ENCODE measurements at places on chromosomes 7 and 10. TPM values are rescaled to one million over a fixed set of nuclear protein-coding genes. Genes with fewer than 3 reads are reported as not detected.

DNA sequence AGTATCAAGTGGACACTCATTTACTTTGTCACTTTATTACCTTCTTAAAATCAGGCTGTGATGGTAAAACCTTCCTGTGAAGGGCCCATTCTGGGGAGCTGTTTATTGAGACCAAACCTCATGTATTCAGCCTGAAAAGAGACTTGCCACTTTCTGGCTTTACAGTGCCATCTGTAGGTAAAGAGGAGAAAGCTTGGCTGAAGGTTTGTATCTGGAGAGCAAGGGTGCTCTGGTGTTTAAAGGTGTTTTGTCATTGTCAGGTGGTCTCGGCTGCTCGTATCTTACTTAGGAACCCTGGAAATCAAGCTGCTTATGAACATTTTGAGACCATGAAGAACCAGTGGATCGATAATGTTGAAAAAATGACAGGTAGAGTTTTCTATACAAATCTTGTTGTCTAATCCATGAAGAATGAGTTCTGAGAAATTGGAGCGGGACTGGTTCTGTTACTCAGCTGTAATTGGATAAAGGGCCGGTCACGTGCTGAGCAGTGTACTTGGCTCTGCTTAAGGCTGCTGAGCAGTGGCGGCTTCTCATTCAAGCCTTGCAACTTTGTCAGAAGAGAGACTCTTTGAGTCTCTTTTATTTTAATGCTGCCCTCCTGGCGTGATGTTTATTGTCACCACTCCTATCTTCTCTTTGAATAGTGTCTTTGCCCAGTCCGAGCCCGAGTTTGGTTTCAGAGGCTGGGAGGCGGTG, 46.9 kb downstream of the AP3M1 start:
- peaks cover 100% of the 10 kb centered on the region for H3K36me3 ChIP-seq
- no peak overlapping the region for H3K4me3 ChIP-seq
- H3K27ac ChIP-seq, result no peak overlapping the region

GRCh38 chr7:108166687-108167086, 36.5 kb upstream of the LAMB4 start:
- H3K4me1 ChIP-seq, result no peaks in the 10 kb centered on the region
- H3K27me3 ChIP-seq, result no peaks in the 10 kb centered on the region
- no peak for DNase-seq
- H3K4me3 ChIP-seq, result no peak overlapping the region
- H3K27ac ChIP-seq, result no peak overlapping the region

DNA sequence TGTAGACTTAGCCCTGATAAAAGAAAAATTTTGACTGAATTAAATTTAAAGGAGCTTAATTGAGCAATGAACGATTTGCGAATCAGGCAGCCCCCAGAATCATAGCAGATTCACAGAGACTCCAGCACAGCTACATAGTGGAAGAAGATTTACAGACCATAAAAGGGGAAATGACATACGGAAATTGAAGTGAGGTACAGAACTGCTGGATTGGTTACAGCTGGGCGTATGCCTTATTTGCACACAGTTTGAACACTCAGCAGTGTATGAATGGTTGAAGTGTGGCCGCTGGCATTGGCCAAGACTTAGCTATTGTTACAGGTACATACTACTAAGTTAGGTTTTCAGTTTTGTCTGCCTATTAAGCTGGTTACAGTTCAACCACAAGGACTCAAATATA, 433.5 kb upstream of the CELF2 start:
- no peaks in the 10 kb centered on the region for H3K36me3 ChIP-seq
- H3K27ac ChIP-seq, result no peak overlapping the region
- no peaks in the 10 kb centered on the region for H3K27me3 ChIP-seq

- no peak overlapping the region for H3K27ac ChIP-seq
- peaks cover 28% of the 10 kb centered on the region for H3K27me3 ChIP-seq
- no peaks in the 10 kb centered on the region for H3K4me1 ChIP-seq
- no peak overlapping the region for H3K4me3 ChIP-seq
- no peak for DNase-seq
- H3K36me3 ChIP-seq, result no peaks in the 10 kb centered on the region
These were observed 117.4 kb upstream of the PFKP start for GRCh38 chr10:2949948-2950354.

PIP gene
- not detected for total RNA-seq

DNA sequence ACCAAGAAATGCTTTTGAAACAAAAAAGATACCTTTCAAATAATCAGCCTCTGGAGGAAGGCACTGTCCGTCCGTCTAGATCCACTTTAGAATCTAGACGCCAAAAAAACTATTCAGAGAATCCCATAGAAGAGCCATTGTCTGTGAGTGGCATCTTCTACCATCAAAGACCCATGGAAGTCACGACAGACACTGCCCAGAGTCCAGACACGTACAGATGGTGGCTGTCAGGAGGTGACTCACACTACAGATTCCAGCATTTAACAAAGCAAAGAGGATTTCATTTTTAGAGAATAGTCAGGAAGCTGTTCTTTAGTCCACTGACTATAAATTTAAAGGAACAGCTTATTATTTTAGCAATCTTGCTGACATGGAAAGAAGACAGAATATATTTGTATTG, 11.7 kb downstream of the C1QL3 start:
- peaks cover 2% of the 10 kb centered on the region for H3K36me3 ChIP-seq
- no peaks in the 10 kb centered on the region for H3K27me3 ChIP-seq
- H3K4me1 ChIP-seq, result no peaks in the 10 kb centered on the region
- H3K4me3 ChIP-seq, result no peak overlapping the region
- DNase-seq, result no peak

DNA sequence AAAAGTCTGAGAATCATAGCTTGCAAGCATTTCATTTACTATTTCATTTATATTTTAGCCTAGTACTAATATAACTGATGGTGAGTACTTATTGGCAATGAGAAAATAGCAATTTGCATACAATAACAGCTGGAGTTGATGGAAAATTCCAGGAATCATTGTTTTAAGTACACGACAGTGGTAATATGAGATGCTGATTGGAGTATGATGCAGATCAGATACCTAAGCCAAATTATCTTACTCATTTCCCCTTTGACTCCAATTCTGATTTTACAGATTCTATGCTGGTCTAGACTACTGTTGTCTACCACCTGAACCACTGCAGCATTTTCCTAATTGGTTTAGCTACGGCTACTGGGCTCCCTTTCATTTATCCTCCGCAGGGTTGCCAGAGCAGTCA, 36.7 kb downstream of the GNG11 start:
- H3K27me3 ChIP-seq, result no peaks in the 10 kb centered on the region
- H3K4me3 ChIP-seq, result no peak overlapping the region
- H3K27ac ChIP-seq, result no peak overlapping the region
- no peak for DNase-seq
- H3K36me3 ChIP-seq, result no peaks in the 10 kb centered on the region
- H3K4me1 ChIP-seq, result no peaks in the 10 kb centered on the region

GRCh38 chr7:157020514-157021070, 10.1 kb upstream of the MNX1 start:
- DNase-seq, result no peak
- peaks cover 75% of the 10 kb centered on the region for H3K27me3 ChIP-seq
- H3K36me3 ChIP-seq, result no peaks in the 10 kb centered on the region
- peaks cover 49% of the 10 kb centered on the region for H3K4me1 ChIP-seq
- no peak overlapping the region for H3K27ac ChIP-seq

GPR15LG gene
- total RNA-seq, result not detected

- peak overlapping the region; percentile 70 for H3K27ac ChIP-seq
- peak overlapping the region; percentile 12 for H3K4me3 ChIP-seq
- peaks cover 26% of the 10 kb centered on the region for H3K36me3 ChIP-seq
- no peaks in the 10 kb centered on the region for H3K27me3 ChIP-seq
- no peak for DNase-seq
These were observed 152.9 kb downstream of the ARID5B start for GRCh38 chr10:62054408-62054807.

PTPRN2 gene
- total RNA-seq, result 2.1 TPM

SAMD9L gene
- total RNA-seq, result 6.6 TPM

DNA sequence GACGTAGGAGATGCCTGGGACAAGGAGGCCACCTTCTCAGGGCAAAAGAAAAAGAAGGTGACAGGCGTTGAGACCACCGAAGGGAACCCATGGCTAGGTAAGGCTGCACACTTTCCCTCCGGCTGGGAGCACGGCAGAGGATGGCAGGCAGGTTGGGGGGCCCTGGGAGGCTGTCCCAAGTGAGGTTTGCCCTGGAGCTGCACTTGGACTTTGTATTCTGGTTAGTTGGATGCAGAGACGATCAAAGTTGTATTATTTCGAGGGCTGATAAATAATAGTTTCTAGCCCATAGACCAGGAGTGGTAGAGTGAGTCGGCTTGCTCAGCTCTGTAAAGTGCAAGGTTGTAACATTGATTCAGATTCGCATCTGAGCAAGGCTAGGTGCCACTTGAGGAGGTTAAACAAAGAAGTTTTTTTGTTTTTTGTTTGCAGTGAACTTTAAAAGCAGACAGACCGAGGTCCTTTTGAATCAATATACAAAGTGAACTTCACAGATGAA, 608 bp downstream of the ENTPD7 start:
- H3K4me3 ChIP-seq, result peak overlapping the region; percentile 75
- H3K27me3 ChIP-seq, result no peaks in the 10 kb centered on the region
- H3K4me1 ChIP-seq, result peaks cover 20% of the 10 kb centered on the region
- H3K36me3 ChIP-seq, result peaks cover 9% of the 10 kb centered on the region
- DNase-seq, result no peak

GLRX3 gene
- 52.6 TPM for total RNA-seq

GRCh38 chr10:17464545-17464944, 10.2 kb upstream of the ST8SIA6 start:
- H3K27ac ChIP-seq, result no peak overlapping the region
- no peaks in the 10 kb centered on the region for H3K27me3 ChIP-seq
- no peak overlapping the region for H3K4me3 ChIP-seq
- no peak for DNase-seq

- H3K36me3 ChIP-seq, result no peaks in the 10 kb centered on the region
- H3K27ac ChIP-seq, result no peak overlapping the region
- H3K4me3 ChIP-seq, result no peak overlapping the region
- no peak for DNase-seq
- H3K27me3 ChIP-seq, result no peaks in the 10 kb centered on the region
These were observed 9.4 kb upstream of the ADO start for GRCh38 chr10:62795100-62795499.

GRCh38 chr10:34392641-34393170, 422.4 kb downstream of the PARD3 start:
- H3K27ac ChIP-seq, result no peak overlapping the region
- H3K36me3 ChIP-seq, result no peaks in the 10 kb centered on the region
- H3K4me1 ChIP-seq, result peaks cover 8% of the 10 kb centered on the region
- H3K27me3 ChIP-seq, result no peaks in the 10 kb centered on the region

GRCh38 chr10:125260260-125260659, 99.9 kb upstream of the CTBP2 start:
- DNase-seq, result peak; percentile 31
- H3K36me3 ChIP-seq, result no peaks in the 10 kb centered on the region
- H3K27ac ChIP-seq, result no peak overlapping the region
- no peak overlapping the region for H3K4me3 ChIP-seq
- no peaks in the 10 kb centered on the region for H3K27me3 ChIP-seq

SLC39A12 gene
- total RNA-seq, result not detected

DNA sequence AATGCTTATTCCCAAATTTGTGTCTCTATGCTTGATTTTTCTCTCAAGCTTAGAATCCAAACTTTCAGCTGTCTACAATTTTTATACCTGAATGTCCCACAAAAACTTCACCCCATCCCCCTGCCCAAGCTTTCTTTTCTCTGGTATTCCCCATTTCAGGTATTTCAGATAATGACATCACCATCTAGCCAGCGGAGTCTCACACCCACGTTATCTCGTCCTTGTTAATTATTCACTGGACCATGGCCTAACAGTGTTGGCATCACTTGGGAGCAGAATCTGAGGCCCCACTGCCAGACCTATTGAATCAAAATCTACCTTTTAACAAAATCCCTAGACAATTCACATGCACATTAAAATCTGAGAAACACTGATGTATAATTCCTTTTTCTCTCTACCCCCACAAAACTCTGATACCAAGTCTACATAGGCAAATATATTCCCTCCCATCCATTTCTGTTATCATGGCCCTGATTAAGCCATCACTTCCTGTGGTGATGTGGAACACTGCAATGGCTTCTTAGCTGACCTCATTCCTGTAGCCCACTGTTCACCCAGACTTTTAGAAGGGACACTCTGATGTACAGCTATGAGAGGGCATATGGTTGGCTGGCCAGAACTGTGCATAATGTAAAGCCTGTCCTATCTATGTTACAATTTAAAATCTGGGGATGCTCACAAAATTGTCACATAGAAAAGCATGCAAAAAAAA, 31.4 kb downstream of the ZNF438 start:
- no peak overlapping the region for H3K4me3 ChIP-seq
- no peak overlapping the region for H3K27ac ChIP-seq
- H3K36me3 ChIP-seq, result no peaks in the 10 kb centered on the region
- no peak for DNase-seq

Data from esophagus muscularis mucosa (tissue), 4 donors.